Stimulated activated CD4-positive, alpha-beta T cell treated with anti-CD3 and anti-CD28 coated beads, TNF-alpha, amount 100 ng/mL, for 24 hours (primary cell): ENCODE measurements at places on chromosomes 6 and 20.

GRCh38 chr6:31717499-31718222 is 2.5 kb downstream of the LY6G6D start:
- no peak for DNase-seq

GRCh38 chr6:167412506-167412905 is 87.6 kb downstream of the TTLL2 start:
- DNase-seq = no peak

GRCh38 chr6:36336779-36337241 is at the start of gene BNIP5:
Gene BNIP5, minus strand, starts transcription at chr6:36336888. Its CDS starts 6,198 bp downstream, at chr6:36330690.
- DNase-seq = no peak

- DNase-seq = no peak
Observed at GRCh38 chr6:118494091-118494490, 54.0 kb upstream of the PLN start.

DNA sequence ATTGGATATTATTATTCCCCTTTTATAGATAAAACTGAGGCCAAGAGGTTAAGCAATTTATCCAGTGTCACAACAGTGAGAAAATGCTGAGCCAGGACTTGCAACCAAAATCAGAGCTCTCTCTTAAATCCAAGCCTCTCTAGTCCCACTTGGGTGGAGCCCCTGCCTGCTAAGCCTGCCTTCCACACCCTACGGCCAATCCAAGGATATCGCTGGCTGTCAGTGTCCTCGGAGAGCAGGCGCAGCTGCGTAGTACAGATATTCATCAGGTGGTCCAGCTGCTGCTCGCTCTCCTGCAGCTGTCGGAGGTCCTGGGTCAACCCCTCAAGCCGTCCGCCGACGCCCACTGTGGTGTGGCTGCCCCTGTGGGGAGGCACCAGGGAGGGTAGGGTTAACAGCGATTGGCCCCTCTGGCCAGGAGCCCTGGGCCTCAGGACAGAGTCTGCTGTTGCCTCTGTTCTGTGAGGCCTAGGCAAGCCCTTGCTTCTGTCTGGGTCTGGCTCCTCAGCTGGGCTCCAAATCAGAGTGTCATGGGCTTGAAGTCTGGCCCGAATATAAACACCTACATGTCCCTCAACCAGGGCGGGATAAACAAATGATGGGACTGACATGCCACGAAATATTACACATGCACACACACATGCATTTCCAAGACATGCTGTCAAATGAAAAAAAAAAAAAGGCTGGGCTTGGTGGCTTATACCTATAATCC is 3.9 kb upstream of the NECAB3 start:
- no peak for DNase-seq

DNA sequence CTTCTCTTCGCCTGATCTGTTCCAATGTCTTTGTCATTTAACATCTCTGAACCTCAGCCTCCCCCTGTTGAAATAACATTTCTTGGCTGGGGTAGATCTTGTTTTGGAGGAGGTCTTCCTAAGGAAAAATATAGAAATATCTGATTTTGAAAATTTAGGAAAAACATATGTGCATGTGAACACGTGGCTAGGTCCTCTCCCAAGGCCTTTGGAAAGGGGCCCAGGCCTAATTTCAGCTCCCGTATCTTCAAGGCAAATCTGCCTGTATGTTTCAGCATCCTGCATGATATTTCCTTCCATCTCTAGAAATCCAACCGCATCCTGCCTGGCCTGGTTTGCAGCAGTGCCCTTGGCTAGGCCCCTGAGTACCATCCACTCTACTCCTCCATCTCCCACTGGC is 261.2 kb downstream of the PHACTR1 start:
- no peak for DNase-seq

- DNase-seq = no peak
Observed at GRCh38 chr20:44629542-44629941, 22.0 kb downstream of the ADA start.

DNA sequence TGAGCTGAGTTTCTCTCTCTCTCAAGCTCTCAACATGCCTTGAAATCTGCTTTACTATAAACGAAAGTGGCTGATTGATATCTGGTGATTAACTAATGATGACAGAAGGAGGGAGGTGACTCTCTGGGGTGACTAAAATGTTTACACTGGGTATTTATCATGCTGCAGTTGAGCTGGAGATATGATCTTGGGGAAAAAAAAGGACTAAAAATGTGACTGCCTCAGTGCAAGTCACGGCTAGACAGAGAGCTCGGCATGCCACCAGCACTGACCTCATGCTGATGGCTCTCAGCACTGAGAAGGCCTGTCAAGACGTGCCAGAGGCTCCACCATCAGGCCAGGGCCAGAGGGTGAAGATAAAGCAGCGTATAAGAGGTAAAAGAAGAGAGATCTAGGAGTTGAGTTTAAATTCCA is 103.1 kb upstream of the SPACA1 start:
- DNase-seq = no peak

GRCh38 chr6:12022953-12023388 is 10.9 kb downstream of the HIVEP1 start:
- DNase-seq = no peak
